ENCODE measurements at places on chromosomes 4 and X. TPM values are rescaled to one million over a fixed set of nuclear protein-coding genes. Genes with fewer than 3 reads are reported as not detected.

- DNase-seq, result peak; percentile 16
These were observed 201.3 kb downstream of the RBM46 start for GRCh38 chr4:154982187-154983047.

DNA sequence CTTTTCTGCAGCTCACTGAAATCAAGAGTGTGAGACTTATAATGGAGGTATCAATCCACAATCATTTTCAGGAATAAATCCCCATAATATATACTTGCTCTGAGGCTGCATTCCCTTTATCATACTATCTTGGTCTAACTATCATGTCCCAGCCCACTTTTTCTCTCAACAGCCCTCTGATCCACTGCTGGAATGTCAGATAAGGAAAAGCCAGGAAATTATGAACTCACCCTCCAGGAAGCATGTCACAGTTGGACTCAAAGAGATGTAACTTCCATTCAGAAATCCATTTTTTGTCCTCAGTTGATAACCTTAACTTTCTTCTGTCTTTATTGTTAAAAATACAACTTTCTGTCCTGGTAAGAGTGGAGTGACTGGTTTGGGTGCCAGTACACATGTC lies 144.9 kb downstream of the PCDH19 start:
- no peak for DNase-seq

GRCh38 chrX:72714478-72714916 lies 391 bp upstream of the PHKA1 start:
- DNase-seq, result peak; percentile 79

DNA sequence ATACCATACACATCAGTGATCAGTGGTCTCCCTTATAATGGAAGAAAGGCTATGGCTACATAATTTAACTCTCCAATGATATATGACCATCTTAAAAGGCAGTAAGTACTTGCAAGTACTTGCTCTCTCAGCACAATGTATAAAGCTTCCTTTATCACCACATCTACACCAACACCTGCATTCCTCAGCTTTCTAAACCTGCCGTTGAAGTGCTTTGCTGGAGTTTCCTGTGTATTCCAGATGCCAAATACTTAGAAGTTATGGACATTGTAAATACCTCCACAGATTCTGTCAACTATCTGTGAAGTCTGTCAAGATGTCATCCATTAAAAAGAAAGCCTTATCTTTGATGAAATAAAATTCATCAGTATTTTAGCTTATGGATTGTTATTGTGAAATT lies 335.0 kb upstream of the GALNTL6 start:
- no peak for DNase-seq

DNA sequence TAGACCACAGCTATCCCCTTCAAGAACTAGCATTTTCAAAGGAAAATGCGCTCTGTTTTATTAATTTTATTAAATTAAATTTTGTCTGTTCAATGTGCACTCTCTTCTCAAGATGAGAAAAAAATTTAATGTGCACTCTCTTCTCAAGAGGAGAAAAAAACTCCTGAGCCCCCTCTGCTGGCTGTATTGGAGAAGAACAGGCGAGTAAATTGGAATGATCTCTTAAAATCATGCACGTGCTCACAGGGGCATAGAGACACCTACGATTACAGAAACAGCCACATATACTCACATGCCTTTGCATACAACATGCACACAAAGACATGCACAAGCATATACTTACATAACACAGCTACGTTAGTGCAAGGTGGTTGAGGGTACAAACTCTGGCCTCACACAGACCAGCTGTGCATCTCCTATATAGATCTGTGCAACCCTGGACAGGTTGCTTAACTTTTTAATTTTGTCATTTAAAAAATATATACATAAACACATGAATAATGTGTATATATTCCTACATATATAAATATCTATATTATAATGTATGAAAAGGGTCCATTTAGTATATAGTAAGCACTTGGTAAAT lies 176.2 kb upstream of the CXorf66 start:
- DNase-seq, result no peak

GRCh38 chr4:2092669-2093053 lies 33.5 kb downstream of the NAT8L start:
- DNase-seq, result no peak

DNA sequence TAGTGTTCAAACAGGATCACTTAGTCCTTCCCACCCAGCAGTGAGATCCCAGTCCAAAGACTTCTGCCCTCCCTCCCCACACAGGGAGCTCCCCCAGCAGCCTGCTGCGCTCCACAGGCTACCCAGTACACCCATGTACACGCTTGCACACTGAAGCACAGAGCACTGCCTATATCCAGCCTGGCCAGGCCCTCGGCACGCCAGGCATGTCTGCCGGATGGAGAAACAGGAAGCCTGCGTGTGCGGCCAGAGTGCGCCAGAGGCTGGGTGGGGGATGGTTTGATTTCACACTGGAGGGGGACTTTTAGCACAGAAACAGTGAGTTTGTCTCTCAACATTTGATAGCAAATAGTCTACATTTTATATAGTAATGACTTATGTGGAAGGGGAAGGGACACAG lies 833.5 kb upstream of the IGFBP7 start:
- no peak for DNase-seq

GRCh38 chrX:29477878-29478277 lies 737.5 kb upstream of the MAGEB2 start:
- no peak for DNase-seq

DNA sequence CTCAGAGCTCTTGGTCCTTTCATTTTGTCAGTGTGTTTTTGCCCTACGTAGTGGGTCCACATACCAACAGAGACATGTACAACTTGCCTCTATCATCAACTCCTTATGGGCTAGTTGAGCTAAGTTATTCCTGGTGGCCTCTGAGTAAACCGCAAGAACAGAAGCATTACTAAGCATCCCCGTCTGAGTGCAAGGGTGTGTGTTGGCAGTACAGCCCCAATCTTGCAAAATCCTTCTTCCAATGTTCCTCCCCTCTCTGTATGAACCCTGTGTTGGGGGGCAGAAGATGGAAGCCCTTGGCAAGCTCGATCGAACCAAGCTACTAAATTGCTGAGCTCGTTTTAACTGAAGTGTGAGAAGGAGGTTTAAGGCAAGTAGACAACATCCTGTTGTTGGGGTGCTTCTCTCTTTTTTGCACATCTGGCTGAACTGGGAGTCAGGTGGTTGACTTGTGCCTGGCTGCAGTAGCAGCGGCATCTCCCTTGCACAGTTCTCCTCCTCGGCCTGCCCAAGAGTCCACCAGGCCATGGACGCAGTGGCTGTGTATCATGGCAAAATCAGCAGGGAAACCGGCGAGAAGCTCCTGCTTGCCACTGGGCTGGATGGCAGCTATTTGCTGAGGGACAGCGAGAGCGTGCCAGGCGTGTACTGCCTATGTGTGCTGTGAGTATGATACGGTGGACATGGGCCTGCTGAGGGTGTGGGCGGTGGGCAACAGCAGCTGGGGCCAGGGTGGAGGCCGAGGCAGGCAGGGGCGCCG lies at the start of gene SH2D1A:
Gene SH2D1A, plus strand, starts transcription at position 447 of the 760 bp plus-strand sequence. Its CDS starts 80 bp downstream, at position 527.
- DNase-seq, result no peak

GRCh38 chr4:188992706-188993105 lies 853.5 kb downstream of the TRIML1 start:
- no peak for DNase-seq

DNA sequence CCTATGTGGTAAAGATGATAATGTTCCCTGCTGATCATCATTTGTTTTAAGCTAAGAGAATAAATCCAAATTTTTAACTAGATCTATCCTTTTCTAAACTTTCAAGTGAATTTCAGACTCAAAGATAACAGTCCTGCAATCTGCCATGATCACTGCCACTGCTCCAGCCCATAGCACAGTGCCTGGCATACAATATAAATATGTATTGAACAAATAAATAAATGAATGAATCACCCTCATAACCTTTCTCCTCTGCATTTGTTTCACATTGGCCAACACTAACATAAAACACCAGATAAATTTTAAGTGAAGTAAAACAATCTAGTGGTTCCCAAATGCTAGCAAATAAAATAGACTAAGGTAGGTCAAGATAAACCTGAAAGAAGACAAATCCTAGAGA lies 439.0 kb downstream of the GPM6A start:
- DNase-seq, result no peak

DNA sequence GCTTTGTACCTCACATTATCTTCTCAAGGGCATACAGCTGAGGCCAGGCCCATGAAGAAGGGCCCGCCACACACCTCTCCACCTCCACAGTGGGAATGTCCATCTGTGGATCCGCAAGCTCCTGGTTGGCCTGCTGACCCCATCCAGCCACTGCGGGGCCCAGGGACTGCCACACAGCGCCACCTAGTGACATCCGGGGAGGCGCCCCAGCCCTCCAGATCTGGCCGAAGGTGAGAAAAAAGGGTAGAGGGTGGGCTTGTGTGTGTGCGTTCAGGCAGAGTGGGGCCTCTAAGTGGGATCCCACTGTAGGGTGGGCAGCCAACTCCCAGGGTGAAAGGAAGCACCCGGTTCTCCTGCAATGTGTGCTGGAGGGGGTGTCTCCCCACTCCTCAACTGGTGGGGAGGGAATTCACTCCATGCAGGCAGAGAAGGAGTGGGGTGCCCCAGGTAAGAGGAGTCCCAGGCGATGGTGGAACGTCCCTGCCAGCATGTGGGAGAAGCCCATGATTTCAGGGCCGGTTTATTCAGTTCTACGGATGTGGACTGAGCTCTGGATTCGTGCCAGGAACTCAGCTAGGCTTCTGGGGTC lies 117.3 kb downstream of the ENPP6 start:
- DNase-seq, result peak; percentile 26

DNA sequence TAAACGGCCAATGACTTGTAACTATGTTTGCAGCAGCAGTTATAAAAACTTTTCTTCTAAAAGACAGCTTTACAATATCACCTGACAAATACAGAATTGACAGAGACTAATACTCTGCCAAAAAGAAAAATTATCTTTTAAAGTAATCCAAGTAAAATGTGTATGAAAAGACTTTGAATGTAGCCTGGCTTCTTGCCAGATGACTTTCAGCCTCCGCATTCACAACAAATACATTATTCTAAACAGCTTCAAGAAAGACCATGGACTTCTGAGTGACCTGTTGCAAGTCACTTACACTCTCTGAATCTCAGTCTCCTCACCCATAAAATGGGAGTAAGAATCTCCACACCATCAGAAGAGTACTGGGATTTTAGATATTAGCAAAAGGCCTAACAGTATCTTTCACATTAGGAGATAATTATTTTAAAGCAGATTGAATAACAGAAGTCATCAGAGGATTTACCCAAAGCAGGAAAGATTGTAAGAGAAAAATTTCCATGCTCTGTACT lies 2.5 kb downstream of the ADAMTS3 start:
- DNase-seq, result no peak

DNA sequence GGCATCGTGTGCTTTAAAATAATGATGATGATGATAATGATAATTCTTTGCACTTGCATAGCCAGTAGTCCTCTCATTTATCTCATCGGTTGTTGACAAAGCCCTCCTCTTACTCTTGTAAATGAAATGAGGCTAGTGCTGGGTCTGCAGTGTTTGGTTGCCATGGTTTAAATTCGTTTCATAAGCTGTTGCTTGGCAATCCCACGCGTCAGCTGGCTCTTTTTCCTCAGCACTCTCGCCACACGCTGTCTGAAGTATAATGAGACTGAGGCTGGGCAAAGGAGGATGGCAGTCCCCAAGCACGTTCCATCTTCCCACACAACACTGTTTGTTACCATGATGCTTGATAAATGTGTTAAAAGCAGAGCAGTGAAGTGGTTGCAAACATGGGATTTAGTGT lies 15.5 kb downstream of the PAGE4 start:
- no peak for DNase-seq

- DNase-seq, result no peak
These were observed 1153.8 kb downstream of the STIM2 start for GRCh38 chr4:28014469-28014868.

DNA sequence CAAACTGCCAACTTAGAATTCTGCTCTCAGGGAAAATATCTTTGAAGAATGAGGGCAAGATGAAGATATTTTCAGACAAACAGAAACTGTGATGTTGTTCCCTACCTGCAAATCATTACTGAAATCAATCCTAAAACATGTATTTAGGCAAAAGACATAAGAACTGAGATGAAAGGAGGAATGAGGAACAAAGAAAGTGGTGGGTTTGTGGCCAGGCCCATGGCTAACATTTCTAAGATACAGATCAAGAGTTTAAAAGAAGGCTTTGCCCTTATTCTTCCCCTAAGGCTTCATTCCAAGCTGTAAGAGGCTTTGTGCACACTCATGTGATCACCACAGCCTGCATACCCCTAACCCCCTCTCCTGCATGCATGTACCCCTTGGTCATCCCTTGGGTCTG lies 46.5 kb downstream of the ADGRG2 start:
- no peak for DNase-seq

DNA sequence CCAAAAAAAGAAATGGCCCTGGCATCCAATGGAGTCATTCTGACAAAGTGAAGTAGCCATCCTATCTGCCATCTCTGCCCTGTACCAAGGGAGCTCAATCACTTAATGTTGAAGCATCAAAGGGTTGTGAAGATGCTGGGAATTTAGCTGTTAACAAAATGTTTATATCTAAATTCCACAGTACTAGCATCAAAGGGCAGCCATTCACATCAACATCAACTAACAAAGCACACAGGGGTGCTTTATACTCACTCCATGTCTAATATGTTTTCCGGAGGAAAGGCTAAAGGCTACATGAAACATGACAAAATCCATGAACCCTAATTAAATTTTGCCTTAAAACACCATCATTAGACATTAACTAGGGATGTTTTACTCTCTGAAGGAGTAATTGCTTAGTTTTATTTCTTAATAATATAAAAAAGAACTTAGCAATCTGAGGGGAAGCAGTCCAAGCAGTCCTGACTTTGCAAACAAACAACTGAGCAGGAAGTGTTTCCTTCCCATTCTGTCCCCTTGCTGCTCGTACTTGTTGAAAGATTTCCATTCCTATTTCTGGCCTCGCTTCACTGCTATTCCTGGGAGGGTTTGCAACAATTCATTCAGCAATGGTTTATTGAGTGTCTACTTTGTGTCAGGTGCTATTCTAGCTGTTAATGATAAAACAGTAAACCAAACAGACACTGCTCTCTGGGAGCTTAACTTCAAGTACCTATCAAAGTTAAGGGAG lies 208.6 kb upstream of the SLC7A11 start:
- DNase-seq, result no peak

Gene LRIT3
- 0.08 TPM for polyA plus RNA-seq

Gene LAP3
- 70.4 TPM for polyA plus RNA-seq

Gene GLRA3
- polyA plus RNA-seq, result not detected

Gene ADAM29
- polyA plus RNA-seq, result not detected

Gene GRSF1
- 37.6 TPM for polyA plus RNA-seq

Gene TCEAL5
- 0.19 TPM for polyA plus RNA-seq

Gene CT45A1
- not detected for polyA plus RNA-seq

Gene RIBC1
- polyA plus RNA-seq, result 0.50 TPM

Gene CFAP299
- polyA plus RNA-seq, result not detected

Gene CMC4
- polyA plus RNA-seq, result 26.1 TPM
